Stimulated activated CD8-positive, alpha-beta memory T cell treated with anti-CD3 and anti-CD28 coated beads, Interleukin-12 subunit alpha, Interleukin-12 subunit beta, amount 100 ng/mL, for 4 hours (primary cell): ENCODE measurements at places on chromosomes 1 and 21.

- no peak for DNase-seq
Observed at GRCh38 chr1:155646307-155646706, 36.3 kb downstream of the MSTO1 start.

DNA sequence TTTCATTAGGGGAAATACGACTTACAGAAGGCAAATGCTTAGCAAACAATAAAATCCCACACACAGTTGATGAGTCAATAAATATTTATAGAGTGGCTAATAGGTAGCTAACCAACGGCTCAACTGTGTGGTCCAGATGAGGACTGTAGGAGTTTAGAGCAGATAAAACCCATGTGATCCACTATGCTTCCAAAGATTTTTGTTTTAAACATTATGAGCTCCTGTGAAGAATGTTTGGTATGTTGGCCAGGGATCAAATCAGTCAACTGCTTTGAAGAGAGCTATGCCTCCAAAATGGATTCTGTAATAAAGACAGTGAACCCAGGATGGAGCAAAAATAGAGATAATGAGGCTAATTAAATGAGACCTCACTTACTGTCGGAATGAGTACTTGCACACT is 72.3 kb upstream of the COL11A1 start:
- DNase-seq = no peak

DNA sequence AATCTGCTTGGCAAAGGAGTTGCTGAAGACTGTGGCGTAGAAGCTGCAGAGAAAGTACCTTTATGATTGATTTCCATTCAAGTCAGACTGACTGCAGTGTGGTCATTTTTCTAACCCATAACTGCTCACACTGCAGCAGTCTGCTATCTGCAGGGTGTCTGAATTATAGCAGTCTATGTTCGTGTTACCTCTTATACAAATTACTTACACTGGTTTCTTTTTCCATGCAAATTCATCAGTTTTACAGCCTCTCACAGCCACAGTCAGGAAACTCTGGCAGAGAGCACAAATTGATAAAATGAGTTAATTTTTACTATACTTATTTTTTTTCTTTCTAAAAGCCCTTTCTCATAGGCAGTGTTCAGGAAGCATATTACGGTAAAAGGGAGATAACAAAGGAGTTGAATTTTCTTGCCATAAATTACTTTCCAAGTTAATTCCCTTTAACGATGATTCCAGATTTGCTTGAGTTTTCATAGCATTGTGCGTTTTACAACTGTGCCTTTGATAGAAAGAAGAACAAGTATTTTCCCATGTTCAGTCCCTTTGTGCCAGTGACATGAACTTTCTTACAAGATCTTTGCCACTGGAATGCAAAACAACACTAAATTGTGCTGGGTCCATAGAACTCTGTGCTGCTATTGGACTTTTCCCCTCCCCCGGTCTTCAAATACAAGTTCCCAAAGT is 261.5 kb downstream of the NFIA start:
- no peak for DNase-seq

GRCh38 chr1:109535481-109535880 is 4.2 kb upstream of the GPR61 start:
- DNase-seq = no peak

DNA sequence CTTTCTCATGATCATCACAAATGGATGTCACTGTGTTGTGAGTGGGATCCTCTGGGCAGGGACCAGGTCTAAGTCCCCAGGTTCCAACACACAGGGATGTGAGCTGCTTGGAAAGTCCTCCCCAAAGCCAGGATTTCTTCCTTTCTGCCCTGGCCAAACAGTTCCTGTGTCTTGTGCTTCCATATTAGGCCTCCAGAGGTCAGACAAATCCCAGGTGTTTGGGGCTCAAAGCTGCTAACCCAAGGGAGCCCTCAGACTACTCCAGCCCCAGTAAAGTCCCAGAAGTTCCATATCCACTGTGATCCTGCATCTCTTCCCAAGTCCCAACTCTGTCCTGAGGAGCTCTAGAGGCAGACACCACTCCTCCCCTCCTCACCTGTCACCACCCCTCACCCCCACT is 27.7 kb upstream of the MAGOH start:
- DNase-seq = no peak

DNA sequence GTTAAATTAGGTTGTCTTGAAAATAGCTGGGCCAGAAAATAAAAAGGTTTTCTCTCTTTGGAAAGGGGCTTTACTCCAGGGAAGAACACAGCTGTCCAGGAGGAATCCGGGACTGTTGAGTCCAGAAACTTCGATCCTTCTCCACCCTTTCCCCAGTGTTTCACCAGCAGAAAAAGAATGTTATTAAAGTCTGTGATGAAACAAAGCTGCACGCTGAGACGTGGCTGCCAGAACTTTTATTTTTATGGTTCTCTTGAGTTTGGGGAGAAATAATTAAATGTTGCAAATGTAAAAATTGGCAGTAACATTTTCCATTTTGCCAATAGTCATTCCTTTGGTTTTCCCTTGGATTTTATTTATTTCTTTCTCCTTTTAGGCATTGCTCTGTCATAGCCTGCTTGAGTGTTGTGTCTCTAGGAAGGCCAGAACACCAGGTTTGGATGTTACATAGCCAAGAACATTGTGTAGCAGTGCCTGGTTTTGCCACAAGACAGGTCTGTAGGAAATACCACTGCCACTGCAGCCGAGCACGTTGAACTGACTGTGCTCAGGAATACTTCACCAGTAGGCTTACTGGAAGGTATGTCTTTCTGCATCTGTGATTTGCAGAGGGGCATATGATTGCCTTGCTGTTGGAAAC is 87.4 kb downstream of the ROR1 start:
- DNase-seq = no peak

- DNase-seq = no peak
Observed at GRCh38 chr1:85048296-85049064, at the start of gene MCOLN3. TSS of gene MCOLN3 (minus strand) at chr1:85048500. CDS start at chr1:85045360, 3,140 bp downstream.

- DNase-seq = no peak
Observed at GRCh38 chr1:5619469-5619868, 372.8 kb downstream of the NPHP4 start.

DNA sequence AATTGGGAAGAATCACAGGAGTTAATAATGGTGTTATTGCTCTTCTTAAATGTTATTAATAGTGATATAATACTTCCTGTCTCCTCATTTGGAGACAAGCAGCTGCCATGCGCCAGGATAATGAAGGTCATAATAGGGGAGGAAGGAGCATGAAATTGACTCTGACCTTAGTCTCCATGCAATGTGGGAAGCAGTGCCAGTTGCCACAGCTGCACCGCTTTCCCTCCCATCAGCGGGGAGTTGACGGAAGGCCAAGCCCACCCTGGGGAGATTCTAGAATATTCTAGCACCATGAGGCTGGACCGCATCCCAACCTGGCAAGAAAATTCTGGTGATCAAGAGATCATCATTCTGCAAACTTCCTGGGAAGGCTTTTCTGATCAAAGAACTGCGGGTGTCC is 11.0 kb upstream of the OLIG1 start:
- DNase-seq = no peak

DNA sequence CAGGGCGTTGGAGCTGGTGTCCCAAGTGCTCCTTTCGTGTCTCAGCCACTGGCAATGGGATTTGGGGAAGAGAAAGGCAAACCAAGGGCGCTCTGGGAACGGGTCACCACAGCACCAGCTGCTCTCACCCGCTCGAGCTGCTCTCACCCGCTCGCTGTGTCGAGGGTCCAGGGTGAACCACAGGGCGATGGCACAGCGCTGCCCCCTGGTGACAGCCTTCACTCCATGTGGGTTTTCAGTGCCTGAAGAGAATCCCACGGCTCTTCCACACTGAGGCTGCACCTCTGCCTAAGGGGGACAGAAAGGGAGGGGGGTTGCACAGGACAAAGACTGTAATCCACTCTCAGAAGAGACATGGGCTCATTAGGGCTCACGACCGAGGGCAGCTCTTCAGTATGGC is 7.1 kb upstream of the CLDN19 start:
- no peak for DNase-seq

DNA sequence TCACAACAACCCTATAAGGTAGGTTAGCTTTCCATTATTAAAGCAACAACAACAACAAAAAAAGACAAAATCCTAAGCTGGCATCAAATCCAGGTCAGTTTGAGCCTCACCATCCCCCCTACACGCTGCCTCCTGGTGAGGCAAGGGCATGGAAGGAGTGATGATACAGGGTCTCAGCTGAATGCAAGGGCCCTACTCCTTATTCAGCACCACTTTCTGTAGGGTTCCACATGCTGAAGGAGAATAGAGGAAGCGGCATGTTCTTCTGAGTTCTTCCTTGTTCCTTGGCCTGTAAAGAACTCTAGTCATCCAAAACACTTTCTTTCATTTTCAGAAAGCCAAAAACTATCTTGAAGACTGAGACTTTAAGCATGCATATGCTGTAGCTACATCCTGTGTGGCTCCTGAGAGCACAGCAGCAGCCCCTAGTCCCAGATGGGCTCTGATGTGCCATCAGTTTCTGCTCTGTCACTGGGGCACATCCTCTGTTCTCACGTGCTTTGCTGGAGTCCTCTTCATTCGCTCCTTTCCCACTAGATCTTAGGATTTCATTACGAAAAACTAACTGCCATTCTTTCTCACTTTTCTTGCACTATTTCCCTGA is 6.2 kb downstream of the ILDR2 start:
- no peak for DNase-seq

GRCh38 chr1:229131243-229132105 is 139.4 kb upstream of the RAB4A start:
- no peak for DNase-seq

DNA sequence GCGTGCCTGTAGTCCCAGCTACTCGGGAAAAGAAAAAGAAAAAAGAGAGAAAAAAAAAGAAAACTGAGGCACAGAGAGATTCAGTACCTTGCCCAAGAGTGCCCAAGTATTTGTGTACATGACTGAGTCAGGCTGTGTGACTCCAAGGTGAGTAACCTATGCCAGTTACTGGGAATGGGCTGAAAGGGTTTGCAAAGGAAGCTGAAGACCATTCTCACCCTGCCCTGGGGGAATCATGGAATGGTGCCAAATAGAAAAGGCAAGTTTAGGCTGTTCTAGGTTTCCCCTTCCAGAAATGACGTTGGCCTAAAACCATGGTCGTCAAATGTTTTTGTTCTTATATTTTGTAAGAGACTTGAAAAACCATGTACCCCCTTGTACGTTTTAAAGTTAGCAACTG is 37.9 kb upstream of the LRIG2 start:
- DNase-seq = no peak

DNA sequence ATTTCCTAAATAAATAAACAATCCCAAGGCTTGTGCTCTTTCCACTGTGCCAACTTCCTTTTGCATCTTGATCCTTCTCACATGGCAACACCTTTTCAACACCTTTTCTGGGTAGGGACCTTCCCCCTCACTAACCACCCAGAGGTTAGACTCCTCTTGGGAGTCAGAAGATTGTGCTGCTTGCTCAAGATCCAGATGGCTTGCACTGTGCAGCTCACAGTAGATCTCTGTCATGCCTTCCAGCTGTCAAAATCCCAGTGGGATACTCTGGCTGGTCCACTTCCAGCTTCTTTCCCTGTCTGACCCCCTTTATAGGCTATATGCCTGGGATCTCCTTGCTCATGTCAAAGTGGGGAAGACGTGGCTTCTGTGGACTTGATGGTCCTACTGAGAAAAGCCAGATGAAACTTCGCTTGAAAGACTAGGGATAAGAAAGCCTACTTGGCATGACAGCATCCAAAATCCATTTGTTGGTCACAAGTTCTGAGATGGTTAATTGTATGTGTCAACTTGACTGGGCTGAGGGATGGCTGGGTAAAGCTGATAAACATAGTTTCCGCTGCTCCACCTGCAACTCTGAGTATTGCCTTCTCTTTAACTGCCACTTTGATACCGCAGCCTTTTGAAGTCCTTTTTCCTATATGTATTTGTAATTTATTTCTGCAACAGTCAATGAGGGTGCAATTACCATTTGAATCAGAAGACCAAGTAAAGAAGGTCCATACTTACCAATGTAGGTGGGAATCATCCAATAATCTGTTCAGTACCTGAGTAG is 74.5 kb downstream of the S1PR1 start:
- DNase-seq = no peak

GRCh38 chr1:165885305-165885694 is 57.9 kb downstream of the UCK2 start:
- no peak for DNase-seq

GRCh38 chr1:157925419-157926166 is 67.9 kb upstream of the KIRREL1 start:
- no peak for DNase-seq

GRCh38 chr1:40593449-40594186 is 62.2 kb downstream of the ZNF684 start:
- no peak for DNase-seq

DNA sequence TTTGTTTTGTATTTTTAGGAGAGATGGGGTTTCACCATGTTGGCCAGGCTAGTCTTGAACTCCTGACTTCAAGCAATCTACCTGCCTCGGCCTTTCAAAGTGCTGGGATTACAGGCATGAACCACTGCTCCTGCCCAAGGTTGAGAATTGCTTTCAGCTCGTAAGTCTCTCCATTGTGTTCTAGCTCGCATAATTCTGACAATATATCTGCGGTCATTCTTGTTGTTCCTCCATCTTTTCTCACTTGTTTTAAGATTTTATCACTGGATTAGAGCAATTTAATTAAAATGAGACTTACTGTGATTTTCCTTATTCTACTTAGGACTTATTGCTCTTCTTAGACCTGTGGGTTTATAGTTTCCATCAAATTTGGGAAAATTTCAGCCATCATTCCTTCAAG is 102.9 kb downstream of the AHCTF1 start:
- no peak for DNase-seq

DNA sequence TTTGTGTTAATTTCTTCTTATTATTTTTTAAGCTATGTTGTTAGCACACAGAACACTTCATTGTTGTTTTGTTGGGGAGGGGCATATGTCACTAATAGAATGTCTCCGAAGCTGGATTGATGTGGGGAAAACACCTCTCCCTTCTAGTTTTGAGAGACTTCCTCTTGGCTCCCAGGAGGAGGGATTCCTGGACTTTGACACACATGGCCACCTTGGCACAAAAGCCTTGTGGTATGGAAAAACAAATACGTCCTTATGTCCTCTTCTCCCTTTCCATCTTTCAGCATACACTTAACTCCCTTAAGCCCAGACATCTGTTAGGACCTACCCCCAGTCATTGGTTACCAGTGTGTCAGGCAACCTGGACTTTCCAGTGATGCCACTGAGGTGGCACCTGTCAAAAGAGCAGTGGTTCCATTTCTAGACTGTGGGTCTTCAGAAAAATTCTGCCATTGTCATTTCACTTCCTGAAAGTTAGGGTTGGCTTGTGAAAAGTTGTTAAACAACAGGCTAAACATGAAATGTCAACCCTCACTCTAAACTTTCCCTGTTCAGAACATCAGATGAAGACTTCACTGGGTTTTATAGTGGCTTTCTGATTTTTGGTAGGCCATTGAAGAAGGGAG is 12.5 kb upstream of the ABCB10 start:
- no peak for DNase-seq
